Activated T-cell treated with anti-CD3 and anti-CD28 coated beads, Interleukin-2, amount 50 U/mL, for 4 hours (primary cell): ENCODE measurements at places on chromosomes 11 and 22.

DNA sequence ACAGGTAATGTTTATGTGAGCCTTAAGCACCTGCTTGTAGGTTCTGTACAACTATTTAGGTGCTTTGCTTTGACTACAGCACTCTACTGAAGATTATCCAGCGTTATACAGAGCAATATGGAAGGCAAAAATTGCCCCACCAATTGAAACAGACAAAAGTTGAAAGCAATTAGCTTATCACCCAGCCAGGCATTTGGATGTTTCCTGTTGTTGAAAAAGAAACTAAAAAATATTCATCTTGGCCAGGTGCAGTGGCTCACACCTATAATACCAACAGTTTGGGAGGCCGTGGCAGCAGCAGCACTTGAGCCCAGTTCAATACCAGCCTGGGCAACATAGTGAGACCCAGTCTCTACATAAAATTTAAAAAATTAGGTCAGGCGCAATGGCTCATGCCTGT lies 18.5 kb downstream of the ATL3 start:
- no peak for DNase-seq

DNA sequence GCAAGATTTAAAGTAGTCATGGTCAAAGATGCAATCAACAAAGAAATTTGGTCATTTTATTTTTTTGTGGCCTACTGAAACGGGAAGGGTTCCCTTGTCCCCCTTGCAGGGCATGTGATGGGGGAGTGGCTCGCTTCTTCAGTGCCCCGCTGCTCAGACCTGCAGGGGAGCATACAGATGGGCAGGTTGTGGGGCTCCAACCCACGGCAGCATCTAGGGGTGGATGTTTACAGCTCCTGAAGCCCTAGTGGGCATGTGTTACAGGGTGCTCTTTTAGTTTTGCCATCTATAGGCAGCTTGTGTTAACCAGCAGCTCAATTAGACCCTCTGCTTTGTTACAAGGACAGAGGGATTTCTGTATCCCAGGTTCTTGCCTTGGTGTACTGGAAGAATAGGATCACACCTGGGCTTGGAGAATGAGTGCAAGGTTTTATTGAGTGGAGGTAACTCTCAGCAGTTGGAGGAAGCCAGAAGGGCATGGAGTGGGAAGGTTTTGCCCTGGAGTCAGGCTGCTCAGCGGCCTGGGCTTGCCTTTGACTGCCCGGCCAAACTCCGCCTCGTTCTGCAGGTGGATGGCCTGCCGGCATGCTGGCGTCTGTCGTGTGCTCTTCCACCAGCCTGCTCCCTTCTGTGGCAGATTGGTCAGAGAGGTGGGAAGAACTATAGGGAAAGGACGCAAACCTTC lies 9.4 kb downstream of the GSTP1 start:
- DNase-seq: no peak

GRCh38 chr22:39214383-39215069 lies 30.3 kb downstream of the PDGFB start:
- DNase-seq: no peak

GRCh38 chr22:47332246-47332980 lies 570.0 kb downstream of the TBC1D22A start:
- no peak for DNase-seq

DNA sequence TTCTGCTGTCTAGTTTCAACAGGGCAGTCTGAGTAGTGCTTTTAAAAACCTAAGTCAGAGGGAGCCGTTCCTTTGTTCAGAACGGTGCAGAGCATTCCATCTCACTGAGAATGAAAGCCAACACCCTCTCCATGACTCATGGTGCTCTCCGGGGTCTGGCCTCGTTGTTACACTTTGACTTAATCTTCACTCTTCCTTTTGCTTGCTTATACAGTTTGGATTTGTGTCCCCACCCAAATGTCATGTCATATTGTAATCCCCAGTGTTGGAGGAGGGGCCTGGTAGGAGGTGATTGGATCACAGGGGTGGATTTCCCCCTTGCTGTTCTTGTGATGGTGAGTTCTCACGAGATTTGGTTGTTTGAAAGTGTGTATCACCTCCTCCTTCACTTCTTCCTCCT lies 292.2 kb downstream of the ST3GAL4 start:
- DNase-seq: no peak

- no peak for DNase-seq
Observed at GRCh38 chr11:130477586-130478203, 29.2 kb downstream of the ADAMTS15 start.

GRCh38 chr11:62613291-62613778 lies 278 bp downstream of the ROM1 start:
- no peak for DNase-seq

DNA sequence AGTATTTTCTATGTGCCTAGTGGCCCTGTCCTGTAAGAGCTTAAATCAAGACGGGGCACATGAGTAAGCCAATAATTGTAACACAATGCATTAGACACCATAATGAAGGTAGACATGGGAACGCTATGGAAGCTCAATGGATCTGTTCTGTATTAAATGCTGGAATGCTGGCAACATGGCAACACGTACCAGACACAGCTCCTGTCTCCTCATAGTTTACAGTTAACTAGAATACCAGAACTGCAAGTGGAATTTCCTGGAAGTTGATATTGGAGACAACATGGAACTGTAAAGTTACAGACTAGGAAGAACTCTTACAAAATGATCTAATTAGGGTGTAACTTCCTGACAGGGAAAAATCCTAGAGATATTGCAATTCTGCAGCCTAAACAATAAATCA lies 12.4 kb downstream of the P4HA3 start:
- DNase-seq: no peak
